ENCODE measurements at places on chromosomes 3 and 15.

DNA sequence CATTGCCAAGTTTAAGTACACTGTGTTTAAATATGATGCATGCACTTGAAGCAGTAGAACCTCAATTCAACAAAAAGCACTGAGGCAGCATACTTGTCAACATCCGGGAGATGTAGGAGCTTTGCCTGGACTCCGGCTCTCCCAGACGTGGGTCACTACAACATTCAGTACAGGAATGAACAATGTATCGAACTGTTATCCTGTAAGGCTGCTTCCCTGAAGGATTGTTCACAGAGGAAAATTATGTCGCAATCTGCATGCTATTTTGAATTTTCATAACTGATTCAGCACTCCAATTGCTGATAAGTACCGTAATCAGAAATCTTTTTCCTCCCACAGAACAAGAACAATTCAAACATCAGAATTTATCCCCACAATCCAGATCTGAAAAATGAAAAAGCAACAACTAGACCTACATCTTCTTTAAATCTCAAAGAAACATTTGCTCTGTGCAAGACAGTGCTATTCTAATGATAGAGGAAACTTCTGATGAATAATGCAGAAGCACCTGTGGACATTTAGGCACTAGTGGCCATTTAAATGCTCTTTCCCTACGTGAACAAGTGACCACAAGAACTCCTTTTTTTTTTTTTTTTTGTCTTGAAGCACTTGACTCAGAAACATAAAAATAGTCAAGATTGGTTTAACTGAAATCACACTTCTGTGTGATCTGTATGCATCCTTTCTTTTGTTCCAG is 113.4 kb downstream of the PLCH1 start:
- DNase-seq = peak; percentile 40

DNA sequence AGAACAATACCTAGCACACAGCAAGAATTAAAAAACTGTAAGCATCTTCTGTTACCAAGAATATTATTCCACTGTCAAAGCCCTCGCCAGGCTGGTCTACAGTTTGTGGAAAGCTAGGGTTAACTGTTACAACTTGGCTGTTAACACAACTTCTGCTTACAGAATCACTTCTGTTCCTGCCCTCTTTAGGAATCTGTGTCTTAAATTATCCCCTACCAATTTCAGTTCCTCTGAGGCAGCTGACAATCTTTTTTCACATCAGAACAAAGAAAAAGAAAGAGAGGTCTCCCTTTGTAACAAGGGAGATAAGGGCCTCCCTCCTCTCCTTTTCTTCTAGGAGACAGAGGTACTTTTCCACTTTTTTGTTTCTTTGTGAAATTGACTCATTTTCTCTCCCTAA is 188.9 kb downstream of the FMN1 start:
- no peak for DNase-seq

DNA sequence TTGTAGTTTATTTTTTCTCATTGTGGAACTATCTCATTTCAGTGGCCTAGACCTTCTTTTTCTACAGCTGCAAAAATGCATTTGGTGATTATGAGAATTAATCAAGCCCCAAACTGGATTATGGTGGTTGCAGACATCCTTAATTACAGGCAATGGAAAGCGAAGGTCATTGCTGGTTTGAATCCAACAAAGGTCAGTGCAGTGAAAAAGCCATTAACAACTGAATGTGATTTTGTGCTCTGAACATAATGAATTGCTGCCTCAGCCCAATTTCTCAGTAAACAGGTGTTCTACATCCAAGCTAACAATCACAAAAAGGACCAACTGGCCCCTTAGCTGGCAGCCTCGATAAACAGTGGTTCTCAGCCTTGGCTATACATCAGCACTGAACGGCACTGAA is 260.1 kb upstream of the DPPA4 start:
- no peak for DNase-seq

GRCh38 chr3:134315286-134316106 is 58.8 kb downstream of the AMOTL2 start:
- DNase-seq = no peak

DNA sequence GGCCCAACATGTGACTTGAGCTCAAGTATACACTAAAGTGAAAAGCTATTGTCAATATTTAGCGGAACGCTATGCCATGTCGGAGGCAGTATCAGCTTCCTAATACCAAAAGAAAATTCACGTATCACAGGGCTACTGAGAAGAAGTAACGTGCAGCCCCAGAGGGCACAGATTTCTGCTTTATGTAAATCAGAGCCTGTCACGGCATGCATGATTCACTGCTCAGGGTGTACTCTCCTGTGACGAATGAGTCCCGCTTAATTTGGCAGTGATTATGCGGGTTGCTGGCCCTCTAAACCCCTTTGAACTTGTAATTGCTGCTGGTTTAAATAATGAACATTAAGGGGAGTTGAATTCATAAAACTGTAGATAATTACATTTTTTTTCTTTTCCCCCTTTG is 85.3 kb downstream of the MEIS2 start:
- DNase-seq = no peak

DNA sequence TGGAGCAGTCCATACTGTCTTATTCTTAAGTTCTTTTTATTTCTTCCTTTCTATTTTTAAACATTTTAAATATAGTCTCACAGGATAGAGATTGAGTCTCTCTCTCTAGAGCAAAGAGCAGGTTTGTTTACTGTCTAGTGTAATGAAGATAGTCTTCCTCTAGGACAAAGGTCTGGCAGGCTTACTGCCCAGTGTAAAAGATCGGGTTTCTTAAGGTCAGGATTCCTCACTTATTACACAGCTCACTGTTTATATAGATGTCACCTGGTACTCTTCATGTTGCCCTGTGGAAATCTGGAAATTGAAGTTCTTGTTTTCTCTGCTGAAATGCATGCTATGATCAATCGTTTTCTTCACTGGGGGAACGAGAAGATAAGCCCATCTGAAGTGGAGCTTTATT is 76.0 kb downstream of the ZBBX start:
- DNase-seq = no peak

DNA sequence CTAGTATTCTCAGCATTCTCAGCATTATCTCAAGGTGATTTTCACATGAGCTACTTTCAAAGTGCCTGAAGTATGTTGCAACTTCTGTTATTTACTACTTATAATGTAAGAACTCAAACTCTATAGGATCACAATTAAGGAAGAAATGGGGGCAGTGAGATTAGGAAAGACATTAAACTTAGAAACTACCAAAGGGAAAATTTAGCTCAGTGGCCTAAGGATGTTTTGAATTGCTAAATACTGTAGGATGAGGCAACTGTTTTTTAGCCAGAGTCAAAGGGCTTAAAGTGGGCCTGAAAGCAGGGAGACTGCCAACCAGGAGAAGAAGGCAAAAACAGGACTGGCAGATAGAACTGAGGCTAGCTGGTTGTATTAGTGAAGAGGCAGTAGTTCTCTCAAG is 55.5 kb upstream of the MBNL1 start:
- no peak for DNase-seq

DNA sequence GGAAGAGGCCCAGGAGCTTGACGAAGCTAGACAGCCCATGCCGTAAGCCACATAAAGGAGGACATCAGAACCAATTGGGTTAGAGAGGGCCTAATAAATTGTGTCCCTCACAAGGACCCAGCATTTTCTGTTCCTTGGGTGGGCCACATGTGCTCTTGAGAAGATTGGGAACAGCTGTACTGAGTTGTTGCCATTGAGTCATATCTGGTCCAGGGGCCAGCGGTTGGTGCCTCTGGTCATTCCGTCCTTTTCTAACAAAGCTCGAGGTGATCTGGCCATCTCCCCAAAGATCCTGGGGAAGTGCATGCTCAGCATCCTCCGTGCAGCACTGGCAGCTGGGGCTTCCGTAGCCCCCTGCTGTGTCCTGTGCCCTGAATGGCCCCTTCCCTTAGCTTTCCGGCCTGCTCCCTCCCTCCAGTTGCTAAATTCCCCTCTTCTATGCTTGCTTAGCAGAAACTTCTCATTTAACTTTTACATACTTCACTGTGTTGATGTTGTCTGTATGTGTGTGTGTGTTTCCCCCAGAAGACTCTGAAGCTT is 73.0 kb downstream of the EEFSEC start:
- DNase-seq = no peak

DNA sequence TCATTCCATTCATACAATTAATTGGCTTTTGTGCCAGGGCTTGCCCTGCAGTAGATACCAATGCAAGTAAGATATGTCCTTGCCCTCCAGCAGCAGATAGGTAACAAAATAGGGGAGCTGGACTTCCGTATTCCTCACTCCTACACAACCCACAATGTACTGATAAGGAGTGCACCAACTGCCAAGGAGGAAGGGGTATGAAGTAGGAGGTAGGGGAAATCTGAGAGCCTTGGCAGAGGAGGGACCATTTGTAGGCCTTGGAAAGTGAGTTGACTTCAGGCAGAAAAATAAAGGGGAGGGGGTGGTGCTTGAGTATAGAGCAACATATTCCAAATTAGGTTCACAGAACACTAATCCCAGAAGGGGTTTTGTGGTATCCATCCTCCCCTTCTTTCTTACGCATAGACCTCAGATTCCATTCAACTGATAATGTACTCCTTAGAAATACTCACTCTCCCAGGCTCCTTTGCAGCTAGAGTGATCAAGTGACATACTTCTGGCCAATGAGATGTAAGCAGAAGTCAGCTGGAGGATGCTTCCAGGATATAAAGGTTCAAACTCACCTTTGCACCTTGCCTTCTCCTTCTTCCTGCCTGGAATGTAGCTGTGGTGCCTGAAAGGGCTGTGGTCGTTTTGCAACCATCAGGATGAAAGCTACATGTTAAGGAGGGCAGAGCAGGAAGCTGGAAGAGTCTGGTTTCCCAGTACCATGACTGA is 127.1 kb upstream of the SMAD3 start:
- DNase-seq = no peak

GRCh38 chr15:29024662-29025061 is 138.9 kb downstream of the APBA2 start:
- DNase-seq = no peak

DNA sequence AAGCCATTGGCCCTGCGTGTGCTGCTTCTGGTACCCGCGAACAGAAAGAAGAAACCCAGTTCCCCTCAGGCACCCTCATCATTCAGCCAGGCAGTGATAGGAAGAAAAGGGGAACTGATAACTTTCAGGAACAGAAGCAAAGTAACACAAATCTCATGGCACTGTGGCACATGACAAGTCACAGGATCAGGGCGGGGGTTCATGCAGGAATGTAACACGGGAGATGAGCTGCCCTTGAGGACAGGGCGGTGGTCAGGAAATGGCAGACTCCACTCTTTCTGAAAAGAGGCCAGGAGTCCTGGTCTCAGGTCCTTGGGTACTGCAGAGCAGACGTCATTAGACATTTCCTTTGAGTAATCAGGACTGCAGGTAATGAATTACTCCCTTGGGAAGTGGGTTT is 95.5 kb downstream of the CCNL1 start:
- no peak for DNase-seq

DNA sequence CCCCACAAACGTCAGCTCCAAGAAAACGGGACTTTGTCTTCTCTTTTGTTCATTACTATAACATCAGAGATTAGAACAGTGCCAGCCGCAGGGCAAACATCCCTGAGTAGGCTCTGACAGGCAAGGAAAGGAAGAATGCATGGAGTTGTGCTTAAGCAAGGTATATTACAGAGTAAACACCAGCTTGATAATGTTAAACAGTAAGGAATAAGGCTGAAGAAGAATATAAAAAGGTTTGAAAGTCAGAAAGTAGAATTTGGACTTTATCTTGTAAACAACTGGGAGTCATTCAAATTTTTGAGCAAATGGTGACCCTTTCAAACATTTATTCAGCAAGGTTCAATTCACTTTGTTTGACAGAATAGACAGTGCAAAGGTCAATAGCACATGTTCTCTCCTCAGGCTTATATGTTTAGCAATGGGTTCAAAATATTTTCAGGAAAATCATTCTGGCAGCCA is 11.0 kb downstream of the GABPB1 start:
- no peak for DNase-seq

DNA sequence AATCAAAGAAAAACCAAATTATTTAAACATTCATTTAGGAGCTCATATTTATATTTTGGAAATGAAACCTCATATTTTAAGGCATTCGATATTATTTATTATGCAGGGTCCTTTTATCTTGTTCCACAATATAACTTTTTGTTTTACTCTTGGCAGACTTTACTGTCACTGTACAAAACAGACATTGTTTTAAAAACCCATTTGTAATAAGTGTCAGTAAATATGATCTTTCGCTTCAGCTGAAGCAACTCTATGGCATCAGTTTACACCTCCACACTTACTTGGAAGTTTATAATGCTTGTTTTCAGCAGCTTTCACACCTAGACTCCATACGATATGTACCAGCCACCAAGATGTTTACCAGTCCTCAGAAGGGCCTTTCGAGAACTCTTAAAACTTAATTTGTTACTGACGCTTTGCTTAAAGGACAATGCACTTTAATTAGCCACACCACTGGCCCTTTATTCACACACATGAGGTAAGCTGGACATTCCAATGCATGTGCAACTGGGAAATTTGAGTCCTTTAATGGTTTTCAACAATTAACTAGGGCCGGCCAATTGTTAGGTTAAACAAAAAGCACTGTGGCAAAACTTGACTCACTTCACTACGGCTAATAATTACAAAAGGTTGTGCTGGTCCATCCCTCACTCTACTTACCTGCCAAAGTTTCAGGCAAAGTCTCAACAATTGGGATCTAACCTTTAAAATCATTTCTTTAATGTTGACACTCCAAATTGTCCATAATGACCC is 16.7 kb downstream of the WWTR1 start:
- DNase-seq = no peak

GRCh38 chr15:72426753-72427152 is 28.6 kb downstream of the TMEM202 start:
- no peak for DNase-seq

- no peak for DNase-seq
Observed at GRCh38 chr15:57339321-57339720, 37.0 kb upstream of the CGNL1 start.

DNA sequence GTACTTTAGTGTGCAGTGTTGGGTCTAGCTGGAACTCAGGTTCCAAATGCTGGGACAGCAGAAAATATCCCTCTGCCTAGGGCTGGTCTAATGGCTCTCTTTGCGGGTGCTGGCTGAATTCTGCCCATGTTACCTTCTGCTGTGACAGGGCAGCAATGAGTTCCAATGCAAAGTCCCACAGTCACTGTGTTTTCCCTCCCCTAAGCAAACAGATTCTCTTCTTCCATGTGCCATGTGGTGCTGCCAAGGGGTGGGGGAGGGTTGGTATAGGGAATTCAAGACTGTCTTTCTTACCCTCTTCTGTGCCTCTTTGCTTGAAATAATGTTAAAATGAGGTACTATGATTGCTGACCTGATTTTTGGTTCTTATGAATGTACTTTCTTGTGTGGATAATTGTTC is 229.6 kb downstream of the GBE1 start:
- DNase-seq = no peak

GRCh38 chr3:54681706-54682105 is 246.2 kb downstream of the LRTM1 start:
- DNase-seq = no peak

- DNase-seq = no peak
Observed at GRCh38 chr3:42610976-42611375, 10.5 kb downstream of the NKTR start.

All from SK-N-MC (cell line).